ENCODE measurements at places on chromosomes 12 and 14.

- DNase-seq: no peak
Measured at GRCh38 chr14:95862243-95862642, 14.4 kb upstream of the TUNAR start.

GRCh38 chr14:45246691-45247090 lies 6.3 kb downstream of the MIS18BP1 start:
- no peak for DNase-seq

DNA sequence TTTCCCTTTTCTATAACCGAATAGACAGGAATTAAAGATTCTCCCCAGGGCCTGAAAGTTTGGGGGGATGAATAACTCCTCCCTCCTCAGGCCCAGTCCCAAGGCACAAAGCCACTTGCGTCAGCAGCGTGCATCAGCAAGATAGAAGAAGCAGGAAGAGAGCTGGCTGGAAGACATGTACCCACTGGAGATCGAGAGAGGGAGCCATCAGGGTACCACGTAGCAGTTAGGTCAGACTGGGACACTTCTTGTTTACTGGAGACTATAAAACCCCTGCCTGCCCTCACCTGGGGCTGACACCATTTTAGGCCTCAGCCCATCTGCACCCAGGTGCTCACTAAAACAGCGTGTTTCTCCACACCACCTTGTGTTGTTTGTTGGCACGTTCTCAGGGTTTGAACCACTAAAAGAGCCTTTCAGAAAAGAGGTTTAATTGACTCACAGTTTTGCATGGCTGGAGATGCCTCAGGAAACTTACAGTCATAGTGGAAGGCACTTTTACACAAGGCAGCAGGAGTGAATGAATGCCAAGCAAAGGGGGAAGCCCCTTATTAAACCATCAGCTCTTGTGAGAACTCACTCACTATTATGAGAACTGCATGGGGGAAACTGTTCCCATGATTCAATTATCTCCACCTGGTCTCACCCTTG lies 93.2 kb downstream of the TMTC3 start:
- no peak for DNase-seq

DNA sequence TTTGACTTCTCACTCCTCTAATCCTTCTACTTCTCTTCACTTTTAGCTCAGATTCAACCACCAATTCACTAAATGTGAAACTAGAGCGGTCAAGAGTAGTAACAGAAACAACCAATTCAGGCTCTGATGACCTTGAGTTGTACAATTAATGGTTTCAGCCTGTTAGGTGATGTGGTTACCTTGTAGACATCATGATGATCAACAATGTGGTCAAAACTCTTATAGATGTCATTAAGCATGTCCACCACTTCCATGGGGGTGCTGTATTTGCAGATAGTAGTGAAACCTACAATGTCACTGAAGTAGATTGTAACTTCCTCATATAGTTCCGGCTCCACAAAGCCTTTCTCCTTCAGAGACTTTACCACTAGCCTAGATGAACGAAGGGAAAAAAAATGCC lies 54.1 kb upstream of the PLBD1 start:
- peak; percentile 59 for DNase-seq

GRCh38 chr12:53424626-53425514 lies 1.2 kb downstream of the AMHR2 start:
- DNase-seq: no peak
